ENCODE measurements at places on chromosomes 7 and 10.

DNA sequence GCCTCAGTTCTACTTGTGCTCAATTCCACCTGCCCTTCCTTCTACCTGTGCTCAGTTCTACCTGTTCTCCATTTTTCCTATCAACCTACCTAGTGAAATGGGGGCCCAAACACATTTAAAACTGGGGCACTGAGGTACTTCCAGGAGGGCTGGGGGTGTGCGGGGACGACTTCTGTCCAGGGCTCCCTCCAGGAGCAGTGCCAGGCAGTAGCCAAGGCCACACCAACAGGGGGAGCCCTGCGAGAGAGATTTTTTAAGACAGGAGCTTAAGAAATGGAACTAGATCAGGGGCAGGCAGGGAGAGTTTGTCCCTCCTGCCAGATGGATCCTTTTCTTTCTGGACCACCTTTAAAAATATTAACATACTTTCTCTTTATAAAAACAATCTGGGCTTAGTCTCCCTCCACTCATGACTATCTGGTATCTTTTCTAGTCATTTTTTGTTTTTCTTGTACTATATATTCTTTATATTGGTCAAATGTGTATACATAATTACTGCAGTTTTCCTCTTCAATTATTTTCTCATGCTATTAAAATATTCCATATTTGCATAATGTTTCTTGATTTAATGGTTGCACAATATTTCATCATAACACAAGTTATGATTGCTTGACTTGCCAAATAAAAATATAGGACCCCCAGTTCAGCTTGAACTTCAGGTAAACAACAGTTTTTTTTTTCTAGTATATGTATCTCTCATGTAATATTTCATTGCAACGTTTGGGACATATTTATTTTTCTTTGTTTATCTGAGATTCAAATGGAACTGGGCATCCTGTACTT is 47.3 kb upstream of the INSYN2A start:
- DNase-seq: no peak

GRCh38 chr7:25735674-25736242 is 416.2 kb upstream of the NFE2L3 start:
- no peak for DNase-seq

DNA sequence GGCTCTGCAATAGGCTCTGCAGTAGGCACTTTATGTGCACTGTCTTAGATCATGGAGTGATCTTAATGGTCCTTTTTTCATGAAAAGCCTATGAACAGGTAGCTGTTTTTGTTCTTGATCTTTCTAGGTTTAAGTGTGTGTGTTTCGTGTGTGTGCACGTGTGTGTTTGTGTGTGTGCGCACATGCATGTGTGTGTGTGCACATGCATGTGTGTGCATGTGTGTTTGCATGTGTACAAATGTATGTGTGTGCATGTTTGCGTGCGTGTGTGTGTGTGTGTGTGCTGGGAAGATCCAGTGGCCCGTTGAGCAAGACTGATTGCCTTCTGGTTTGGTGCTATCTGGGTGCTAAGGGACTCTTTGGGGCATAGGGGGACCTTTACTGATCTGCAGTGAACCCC is 334.8 kb downstream of the GLRX3 start:
- no peak for DNase-seq

GRCh38 chr10:96655461-96656197 is 64.7 kb downstream of the PIK3AP1 start:
- DNase-seq: no peak

- no peak for DNase-seq
Measured at GRCh38 chr7:74173074-74173473, 1.1 kb upstream of the EIF4H start.

DNA sequence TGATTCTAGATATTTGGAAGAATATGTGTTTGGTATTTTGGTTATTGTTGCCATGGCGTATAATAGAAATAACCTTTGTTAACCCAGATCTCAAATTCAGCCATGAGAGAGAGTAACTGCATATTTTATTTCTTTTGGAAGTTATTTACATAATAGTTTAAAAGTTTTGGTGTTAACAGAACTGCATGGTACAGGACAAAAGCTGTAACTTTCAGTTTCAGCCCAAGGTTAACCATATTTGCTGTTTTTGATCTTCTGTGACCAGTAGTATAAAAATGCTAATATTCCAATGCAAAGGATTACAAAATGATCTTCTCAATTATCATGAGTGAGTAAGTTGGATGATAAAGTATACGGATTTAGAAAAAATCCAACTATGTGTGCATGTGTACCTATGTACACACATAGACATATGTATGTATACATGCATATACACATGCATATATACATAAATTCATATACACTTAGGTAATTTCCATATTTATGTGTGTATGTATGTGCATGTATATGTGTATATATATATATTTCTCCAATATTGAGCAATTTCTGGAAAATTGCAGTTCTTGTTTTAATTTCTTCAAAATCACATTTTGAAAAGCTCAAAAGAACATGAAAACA is 38.0 kb upstream of the PIP4K2A start:
- no peak for DNase-seq

DNA sequence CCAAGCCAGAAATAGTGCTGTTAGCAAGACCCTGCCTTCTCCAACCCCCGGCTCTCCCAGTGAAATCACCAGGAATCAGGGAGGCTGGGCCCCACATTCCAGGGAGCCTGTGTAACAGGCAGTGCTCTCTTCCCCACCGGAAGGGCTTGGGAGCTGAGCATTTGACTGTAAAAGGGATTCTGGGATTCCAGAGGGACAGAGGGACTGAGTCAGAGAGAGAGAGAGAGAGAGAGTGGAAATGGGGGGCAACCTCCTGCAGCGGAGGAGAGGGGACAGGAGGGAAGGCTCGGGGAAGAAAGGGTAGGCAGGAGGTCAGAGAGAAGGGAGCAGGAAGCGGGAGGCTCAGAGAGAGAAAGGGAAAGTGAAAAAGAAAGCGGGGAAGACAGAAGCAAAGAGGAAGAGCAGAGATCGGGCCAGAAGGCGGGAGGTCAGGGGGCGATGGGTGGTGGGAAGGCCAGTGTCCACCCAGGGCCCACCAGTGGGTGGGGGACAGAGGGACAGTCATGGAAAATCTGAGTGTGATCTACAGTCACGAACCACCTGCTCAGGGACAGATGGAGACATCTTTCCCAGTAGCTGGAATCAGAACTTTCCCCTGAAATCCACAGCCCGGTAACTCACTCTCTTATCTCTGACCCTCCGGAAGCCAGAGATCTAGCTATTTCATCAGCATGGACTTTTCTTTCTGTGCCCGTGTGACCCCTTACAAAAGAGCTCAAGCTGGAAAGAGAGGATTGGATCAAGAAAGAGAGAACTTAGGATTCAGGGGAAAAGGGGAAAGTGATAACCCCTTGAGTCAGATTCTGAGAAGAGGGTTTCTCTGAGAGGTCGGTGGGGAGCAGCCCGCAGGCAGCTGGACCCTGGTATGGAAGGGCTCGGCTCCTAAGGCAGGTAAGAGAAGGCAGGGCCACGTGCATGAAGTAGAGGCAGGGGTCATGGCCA is 4.6 kb upstream of the SERPINE1 start:
- no peak for DNase-seq

Data from hypothalamus (tissue), 51 donors.